Tibial artery (tissue), 4 donors: ENCODE measurements at places on chromosomes 2 and 18.

DNA sequence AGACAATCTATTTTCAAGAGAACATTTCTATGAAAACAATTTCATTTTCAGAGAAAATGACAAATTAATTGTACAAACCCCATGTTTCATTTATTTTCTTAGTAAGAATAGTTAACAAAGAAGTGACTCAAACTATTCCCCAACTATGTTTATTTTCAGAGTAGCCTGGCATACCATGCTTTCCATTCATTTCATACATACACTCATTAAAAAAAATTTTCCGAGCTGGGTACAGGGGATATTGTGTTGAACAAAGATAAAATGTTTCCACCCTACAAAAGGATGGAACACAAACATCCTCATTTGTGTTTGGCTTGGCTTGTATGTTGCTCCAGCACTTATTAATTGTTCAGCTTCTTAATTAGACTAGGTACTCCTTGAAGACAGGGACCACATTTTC, 331.4 kb downstream of the EXOC6B start:
- DNase-seq: no peak

- DNase-seq: no peak
Measured at GRCh38 chr2:242001853-242002252, 132.3 kb downstream of the RTP5 start.

GRCh38 chr18:4068552-4069158, 386.5 kb downstream of the DLGAP1 start:
- no peak for DNase-seq

DNA sequence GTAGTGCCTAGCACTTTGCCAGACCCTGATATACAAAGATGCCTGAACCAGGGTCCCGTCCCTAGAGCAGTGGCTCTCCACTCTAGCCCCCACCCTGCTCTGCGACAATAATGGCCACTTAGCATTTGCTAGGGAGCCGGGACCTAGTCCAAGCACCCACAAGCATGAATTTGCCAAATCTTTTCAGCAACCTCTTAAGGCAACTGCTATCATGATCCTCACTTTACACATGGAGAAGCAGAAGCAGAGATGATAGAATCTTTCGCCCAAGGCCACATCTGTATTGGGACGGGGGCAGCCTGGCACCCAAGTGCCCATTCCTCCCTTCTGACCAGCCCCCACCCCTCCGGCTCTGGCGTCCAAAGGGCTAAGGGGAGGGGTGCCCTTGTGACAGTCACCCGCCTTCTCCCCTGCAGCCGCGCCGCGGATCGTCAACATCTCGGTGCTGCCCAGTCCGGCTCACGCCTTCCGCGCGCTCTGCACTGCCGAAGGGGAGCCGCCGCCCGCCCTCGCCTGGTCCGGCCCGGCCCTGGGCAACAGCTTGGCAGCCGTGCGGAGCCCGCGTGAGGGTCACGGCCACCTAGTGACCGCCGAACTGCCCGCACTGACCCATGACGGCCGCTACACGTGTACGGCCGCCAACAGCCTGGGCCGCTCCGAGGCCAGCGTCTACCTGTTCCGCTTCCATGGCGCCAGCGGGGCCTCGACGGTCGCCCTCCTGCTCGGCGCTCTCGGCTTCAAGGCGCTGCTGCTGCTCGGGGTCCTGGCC, 13.0 kb downstream of the SIGLEC15 start:
- DNase-seq: no peak

DNA sequence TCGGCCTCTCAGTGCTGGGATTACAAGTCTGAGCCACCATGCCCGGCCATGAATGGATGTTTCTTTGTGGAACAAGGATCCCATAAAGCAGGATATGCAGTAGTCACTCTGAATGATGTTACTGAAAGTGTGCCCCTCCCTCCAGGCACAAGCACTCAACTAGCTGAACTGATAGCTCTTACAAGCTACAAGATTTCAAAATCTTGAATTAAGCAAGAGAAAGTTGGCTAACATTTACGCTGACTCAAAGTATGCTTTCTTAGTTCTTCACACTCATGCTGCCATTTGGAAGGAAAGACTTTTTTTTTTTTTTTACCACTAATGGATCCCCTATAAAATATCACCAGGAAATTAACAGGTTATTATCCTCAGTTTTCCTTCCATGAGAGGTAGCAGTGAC, 549.0 kb upstream of the PKDCC start:
- DNase-seq: no peak
